ENCODE measurements at places on chromosomes 3 and 15. TPM values are rescaled to one million over a fixed set of nuclear protein-coding genes. Genes with fewer than 3 reads are reported as not detected.

Gene BLM
- 1.3 TPM for total RNA-seq

Gene ACVR2B
- 7.3 TPM for total RNA-seq

Gene CPNE4
- not detected for total RNA-seq

Gene SPRED1
- total RNA-seq, result 12.9 TPM

Gene CRABP1
- 1.6 TPM for total RNA-seq

Gene GOLGA6L10
- 2.9 TPM for total RNA-seq

Gene GRAMD1C
- total RNA-seq, result 18.5 TPM

Gene VPS8
- total RNA-seq, result 39.2 TPM

Gene C3orf80
- 1.3 TPM for total RNA-seq

Gene MORC1
- total RNA-seq, result not detected

Gene GOLGA6B
- total RNA-seq, result not detected

Gene TRH
- not detected for total RNA-seq

DNA sequence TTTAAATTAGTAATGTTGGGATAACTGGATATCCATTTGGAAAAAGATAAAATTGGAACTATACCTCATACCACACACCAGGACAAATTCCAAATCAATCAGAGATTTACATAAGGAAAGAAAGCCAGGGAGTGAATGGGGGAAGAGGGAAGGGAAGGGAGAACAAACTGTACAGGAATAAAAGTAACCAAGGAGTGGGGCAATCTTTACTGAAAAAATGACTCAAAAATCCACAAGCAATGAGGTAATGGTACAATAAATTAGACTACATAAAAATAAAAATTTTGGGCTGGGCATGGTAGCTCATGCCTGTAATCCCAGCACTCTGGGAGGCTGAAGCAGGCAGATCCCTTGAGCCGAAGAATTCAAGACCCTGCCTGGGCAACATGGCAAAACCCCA is 82.6 kb downstream of the MLH1 start:
- no peak for DNase-seq

DNA sequence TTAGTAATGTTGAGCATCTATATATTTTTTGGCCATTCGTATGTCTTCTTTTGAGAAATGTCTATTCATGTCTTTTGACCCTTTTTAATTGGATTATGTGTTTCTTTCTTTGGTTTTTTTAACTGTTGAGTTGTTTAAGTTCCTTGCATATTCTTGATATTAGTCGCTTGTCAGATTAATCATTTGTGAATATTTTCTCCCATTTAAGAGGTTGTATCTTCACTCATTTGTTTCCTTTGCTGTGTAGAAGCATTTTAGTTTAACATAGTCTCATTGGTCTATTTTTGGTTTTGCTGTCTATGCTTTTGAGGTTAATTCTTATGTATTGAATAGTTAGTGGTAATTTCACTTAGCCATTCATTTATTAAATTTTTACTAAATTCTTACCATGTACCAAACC is 283.8 kb downstream of the ZPLD1 start:
- no peak for DNase-seq

- DNase-seq, result no peak
Measured at GRCh38 chr3:69932501-69932900, 67.0 kb upstream of the SAMMSON start.

GRCh38 chr15:43911235-43911781 is 84.5 kb downstream of the WDR76 start:
- DNase-seq, result no peak

DNA sequence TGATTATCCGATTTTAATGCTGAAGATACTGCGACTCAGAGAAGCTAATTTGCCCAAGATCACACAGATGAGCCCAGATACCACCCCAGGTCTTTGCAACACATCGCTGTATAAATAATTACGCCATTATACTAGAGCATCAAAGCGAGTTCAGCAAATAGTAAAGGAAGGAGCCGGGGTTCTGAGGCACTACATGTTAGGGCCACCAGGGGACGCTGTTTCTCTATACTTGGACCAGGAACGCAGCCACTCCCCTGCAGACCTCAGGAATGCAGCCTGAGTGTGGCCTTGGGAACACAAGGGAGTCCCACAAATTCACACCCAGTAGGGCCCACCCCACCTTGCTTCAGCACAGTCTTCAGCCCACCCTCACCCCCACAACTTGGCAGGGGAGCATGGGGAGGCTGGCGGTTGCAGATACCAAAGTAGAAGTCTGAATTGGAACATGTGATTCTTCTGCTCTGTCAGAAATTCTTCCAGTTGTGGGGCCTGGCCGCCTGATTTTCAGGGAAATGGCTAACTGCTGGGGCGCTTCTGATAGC is 57.8 kb upstream of the RYK start:
- DNase-seq, result peak; percentile 83

GRCh38 chr3:32948625-32949445 is 2.6 kb upstream of the CCR4 start:
- no peak for DNase-seq

DNA sequence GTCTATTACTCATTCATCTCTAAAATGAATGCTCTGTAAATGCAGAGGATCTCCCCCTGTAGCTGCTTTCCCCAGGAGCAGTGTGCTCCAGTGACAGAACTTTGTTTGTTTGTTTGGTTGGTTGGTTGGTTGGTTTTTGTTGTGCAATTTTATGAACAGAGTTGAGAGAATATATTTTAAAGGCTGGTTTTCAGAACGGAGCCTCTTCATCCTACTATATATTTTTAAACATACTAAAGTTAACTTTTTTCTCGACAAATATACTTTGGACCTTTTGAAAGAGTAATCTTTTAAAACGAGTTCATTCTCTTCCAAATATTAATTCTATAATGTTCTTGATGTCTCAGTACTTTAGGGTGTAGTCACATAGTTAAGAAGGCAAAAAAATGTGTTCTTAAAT is 20.2 kb downstream of the RYR3 start:
- no peak for DNase-seq

GRCh38 chr3:65493371-65493882 is 545.3 kb downstream of the MAGI1 start:
- DNase-seq, result no peak

GRCh38 chr3:143375698-143376097 is 256.1 kb downstream of the CHST2 start:
- no peak for DNase-seq

- no peak for DNase-seq
Measured at GRCh38 chr15:67822537-67823313, 2.6 kb upstream of the SKOR1 start.

GRCh38 chr3:108588601-108589000 is 637 bp downstream of the CIP2A start:
- DNase-seq, result no peak

GRCh38 chr3:111904376-111905241 is 45.5 kb downstream of the PHLDB2 start:
- no peak for DNase-seq

GRCh38 chr3:155026999-155027591 is 53.0 kb upstream of the MME start:
- DNase-seq, result no peak

DNA sequence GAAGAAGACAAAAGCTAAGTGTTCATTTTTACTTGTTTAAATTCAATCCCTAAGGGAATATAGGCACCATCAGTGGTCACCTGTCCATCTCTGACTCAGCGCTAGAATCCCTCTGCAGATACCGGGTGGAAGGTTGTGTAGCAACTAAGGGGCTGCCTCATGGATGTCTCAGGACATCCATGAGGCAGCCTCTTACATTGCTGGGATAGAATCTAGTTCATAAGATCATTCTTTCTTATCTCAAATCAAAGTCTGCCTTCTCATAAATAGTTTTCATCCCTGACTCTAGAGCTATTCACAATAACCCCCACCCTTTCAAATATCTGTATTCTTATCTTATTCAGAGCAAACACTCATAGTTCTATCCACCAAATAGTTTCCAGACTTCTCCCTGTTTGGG is 38.1 kb downstream of the HSPBAP1 start:
- DNase-seq, result no peak

GRCh38 chr15:64152507-64153387 is 1.2 kb downstream of the SNX22 start:
- peak; percentile 51 for DNase-seq

DNA sequence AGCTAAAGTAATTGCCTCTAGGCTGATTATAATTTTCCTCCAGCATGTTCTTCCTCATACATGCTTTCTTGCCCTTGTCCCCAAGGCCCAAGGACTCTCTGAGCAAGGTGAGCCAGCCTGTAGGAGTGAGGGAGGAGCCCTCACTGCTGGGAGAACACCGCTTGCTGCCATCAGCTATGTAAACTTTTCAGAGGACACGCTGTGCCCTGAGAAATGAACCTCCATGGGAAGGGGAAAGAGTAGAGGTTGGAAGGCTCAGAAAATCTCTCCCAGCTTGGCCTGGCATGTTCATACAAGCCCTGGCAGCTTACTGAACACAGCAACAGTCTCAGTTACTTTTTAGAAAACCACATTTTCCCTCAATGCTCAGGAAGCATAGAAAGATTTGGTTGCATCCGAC is 103.0 kb upstream of the SLC24A5 start:
- peak; percentile 25 for DNase-seq

DNA sequence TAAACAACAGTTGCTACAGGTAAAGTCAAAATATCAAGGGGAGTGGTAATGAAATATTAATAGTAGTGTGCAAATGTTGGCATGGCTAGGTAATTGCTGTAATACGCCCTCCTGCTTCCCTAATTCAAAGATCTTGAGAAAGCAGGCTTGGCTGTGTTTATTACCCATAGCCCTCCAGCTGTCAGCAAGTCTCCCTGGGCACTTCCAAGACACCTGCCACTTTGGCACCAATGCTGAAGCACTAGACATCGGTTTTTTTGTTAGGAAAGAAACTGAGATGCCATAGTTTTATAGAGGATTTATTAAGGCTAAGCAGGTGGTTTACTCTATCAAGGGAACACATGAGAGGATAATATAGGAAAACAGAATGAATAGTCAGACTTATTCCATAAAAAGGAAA is 64.4 kb downstream of the P2RY1 start:
- no peak for DNase-seq

- DNase-seq, result no peak
Measured at GRCh38 chr15:80031841-80032240, 27.6 kb upstream of the ZFAND6 start.

GRCh38 chr3:32945136-32945535 is 6.3 kb upstream of the CCR4 start:
- DNase-seq, result no peak

- no peak for DNase-seq
Measured at GRCh38 chr3:3101660-3102458, 8.3 kb downstream of the IL5RA start.

DNA sequence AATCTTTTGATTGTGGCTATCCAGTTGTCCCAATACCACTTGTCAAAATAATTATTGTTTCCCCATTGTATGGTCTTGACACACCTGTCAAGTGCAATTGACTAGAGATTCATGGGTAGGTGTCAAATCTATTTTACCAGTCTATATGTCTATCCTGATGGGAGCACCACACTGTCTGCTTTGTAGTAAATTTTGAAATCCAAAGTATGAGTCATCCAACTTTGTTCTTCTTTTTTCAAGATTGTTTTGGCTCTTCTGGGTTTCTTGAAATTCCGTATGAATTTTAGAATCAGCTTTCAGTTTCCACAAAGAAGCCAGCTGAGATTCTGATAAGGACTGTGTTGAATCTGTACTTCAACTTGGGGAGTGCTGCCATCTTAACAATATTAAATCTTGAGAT is 71.9 kb downstream of the CSNK1G1 start:
- DNase-seq, result no peak

DNA sequence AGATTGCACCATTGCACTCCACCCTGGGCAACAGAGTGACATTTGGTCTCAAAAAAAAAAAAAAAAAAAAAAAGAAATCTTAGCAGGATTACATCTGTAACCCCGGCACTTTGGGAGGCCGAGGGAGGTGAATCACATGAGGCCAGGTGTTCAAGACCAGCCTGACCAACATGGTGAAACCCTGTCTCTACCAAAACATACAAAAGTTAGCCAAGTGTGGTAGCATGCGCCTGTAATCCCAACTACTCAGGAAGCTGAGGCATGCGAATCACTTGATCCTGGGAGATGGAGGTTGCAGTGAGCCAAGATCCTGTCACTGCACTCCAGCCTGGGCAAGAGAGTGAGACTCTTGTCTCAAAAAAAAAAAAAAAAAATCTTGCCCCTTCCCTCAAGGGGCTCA is 40.4 kb downstream of the LIPC start:
- no peak for DNase-seq

GRCh38 chr3:4729061-4729973 is 236.2 kb downstream of the ITPR1 start:
- peak; percentile 58 for DNase-seq

- no peak for DNase-seq
Measured at GRCh38 chr3:59185591-59186369, 136.0 kb upstream of the CFAP20DC start.

- no peak for DNase-seq
Measured at GRCh38 chr3:197561926-197562325, 6.2 kb upstream of the BDH1 start.

GRCh38 chr3:182596676-182597410 is 196.5 kb upstream of the ATP11B start:
- no peak for DNase-seq

GRCh38 chr3:98553021-98553563 is 21.3 kb downstream of the GPR15 start:
- DNase-seq, result no peak

DNA sequence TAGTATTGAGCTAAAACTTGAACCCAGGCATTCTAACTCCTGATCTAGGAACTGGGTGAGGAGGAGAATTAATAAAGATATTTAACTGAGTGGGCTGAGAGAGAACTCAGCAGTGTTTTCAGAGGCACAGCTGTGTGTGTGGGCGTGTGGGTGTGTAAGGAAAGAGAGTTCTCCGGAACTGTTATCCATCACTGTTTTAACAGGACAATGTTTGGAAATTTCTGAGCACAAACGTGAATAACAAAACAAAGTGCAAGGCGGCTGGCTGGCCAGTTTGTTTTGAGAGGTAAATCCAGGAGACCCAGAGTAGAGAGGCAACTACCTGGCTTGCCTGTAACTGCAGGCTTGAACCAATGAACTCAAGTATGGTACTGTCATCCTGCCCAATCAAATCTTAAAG is 5.0 kb upstream of the PTPN9 start:
- DNase-seq, result no peak

DNA sequence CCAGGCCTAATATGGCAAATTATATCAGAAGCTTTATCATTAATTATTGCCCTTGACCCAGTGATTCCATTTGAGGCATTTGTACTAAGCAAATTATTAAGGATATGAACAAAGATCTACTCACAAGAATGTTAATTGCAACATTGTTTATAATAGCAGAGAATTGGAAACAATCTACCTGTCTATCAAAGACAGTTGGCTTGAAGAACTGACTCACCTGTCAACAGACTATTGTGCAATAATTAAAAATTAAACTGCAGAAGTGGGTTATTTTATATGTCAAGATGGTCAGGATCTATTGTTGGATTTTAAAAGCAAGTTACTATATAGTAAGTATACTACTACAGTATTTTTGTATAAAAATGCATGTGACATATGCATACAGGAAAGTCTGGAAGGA is 6.7 kb upstream of the FETUB start:
- no peak for DNase-seq

DNA sequence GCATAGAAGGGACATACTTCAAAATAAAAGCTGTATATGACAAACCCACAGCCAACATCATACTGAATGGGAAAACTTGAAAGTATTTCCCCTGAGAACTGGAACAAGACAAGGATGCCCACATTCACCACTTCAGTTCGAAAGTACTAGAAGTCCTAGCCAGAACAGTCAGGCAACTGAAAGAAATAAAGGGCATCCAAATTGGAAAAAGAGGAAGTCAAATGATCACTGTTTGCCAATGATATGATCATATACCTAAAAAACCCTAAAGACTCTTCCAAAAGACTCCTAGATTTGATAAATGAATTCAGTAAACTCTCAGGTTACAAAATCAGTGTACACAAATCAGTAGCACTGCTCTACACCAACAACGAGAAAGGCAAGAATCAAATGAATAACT is 40.7 kb downstream of the SLC49A4 start:
- DNase-seq, result no peak

- DNase-seq, result no peak
Measured at GRCh38 chr3:176840641-176841286, 356.5 kb downstream of the TBL1XR1 start.
